D721Med (cell line): ENCODE measurements at places on chromosomes 12 and 14.

DNA sequence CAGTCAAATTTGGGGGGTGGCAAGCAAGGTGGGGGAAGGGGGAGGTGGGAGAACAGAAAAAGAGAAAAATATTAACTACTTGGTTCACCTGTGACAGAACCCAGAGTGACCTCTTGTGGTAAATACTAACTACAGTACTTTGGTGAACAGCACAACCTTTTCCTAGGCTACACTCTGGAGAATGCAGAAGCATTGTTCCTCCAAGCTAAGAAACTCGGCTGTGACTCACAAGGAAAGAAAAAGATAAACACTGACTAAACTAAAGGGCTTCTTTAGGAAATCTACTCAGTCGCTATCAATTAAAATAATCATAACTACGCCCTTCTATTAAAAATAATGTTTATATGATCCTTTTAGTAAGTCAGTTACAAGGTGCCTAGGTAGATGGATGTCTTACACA lies 5.4 kb downstream of the KCNH5 start:
- DNase-seq, result no peak

GRCh38 chr14:99066378-99066777 lies 205.6 kb downstream of the BCL11B start:
- DNase-seq, result no peak

GRCh38 chr12:93974252-93974651 lies 174.1 kb upstream of the PLXNC1 start:
- DNase-seq, result no peak

GRCh38 chr12:43287706-43288383 lies 264.2 kb downstream of the ADAMTS20 start:
- no peak for DNase-seq

DNA sequence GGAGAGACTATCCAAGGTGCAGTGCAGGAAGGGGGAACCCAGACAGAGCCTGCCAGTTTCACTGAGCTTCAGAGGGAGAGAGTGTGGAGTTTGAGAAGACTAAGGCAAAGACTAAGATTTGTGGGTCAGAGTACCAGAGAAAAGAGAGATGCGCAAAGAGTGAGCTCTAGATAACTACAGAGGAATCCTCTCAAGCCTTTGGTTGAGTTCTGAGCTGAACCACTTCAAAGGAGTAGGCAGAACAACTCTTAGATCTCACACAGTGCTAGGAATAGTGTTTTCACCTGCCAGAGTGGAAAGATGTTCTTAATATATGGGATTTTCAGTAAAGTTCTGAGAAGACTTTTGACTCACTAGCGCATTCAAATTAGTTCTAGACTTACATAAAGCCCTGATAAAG lies 10.7 kb upstream of the M6PR start:
- no peak for DNase-seq

- DNase-seq, result no peak
These were observed 105.2 kb downstream of the SLC41A2 start for GRCh38 chr12:104852896-104853295.

DNA sequence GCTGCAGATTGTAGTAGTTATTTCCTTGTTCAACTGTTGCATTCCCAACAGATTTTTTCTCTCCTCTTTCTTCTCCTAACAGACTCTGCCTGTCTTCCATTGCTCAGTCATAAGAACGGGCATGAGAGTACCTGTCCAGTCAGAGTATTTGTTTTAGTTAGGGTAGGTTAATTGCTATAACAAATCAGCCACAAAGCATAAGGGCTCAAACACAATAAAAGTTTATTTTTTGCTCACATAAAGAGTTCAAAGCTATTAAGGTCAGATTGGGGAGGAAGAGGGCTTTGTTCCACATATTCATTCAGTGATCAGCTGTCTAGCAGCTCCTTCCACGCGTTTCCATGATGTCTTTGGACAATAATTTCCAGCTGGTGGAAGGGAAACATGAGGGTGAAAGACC lies 92.8 kb upstream of the PLXNC1 start:
- DNase-seq, result no peak

- DNase-seq, result peak; percentile 80
These were observed 37.0 kb upstream of the P2RX7 start for GRCh38 chr12:121095544-121096198.

- DNase-seq, result no peak
These were observed 774 bp downstream of the SERPINA11 start for GRCh38 chr14:94451826-94452225.

GRCh38 chr12:30725739-30726138 lies 29.0 kb downstream of the CAPRIN2 start:
- no peak for DNase-seq

DNA sequence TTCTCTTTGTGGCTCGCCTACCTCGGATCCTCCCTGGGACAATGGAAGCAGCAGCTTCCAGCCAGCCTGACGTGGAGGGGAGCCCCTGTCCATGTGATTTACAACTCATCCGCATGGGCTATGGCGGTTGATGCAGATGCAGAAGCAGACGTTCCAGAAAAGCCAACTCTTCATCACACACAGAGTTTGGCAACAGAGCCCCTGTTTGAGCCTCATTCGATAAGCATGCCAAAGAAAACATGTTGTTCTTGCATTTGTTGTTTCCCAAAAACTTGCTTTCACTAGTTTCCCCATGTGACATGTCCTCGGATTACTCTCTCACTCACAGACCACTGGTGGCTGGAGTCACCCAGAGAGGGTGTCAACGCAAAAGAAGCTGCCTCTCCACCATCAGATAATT lies 16.4 kb upstream of the TC2N start:
- no peak for DNase-seq

DNA sequence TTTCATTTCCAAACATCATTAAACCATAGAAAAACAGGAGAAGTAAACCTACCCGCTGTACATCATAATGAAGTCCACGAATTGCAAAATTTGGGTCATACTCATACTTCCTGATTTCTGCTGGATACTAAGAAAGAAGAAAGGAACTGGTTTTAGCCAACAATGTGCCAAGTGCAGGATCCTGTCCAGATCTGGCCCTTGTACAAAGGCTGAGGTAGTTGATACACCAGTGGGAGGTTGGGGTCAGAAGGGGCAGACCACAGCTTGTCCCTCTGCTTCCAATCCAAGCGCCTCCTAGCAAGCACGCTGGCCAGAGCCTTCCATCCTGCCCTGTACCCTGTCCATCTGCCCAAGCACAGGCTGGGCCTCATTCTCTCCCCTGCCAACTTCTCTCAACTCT lies 34.2 kb downstream of the NT5DC3 start:
- DNase-seq, result no peak
